NCI-H510A (cell line): ENCODE measurements at places on chromosomes 16 and 17.

- peak; percentile 6 for DNase-seq
Observed at GRCh38 chr17:39261286-39261685, 35.5 kb upstream of the STAC2 start.

DNA sequence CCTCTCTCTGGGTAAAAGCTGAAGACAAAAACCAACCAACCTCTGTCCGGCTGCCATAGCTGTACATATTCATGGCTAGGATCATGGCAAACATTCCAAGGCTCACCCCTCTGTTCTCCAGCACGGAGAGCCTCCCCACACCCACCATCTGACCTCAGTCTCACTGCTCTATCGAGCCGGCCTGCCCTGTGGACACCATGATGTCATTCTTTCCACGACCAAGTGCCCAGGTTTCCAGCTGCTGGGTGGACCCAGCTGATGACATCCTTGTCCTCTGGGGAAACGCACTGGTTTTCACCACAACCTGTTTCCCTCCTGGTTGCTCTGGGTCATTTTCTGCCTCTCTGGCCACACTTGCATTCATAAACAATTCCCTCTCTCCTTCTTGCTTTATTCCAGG lies 67.7 kb downstream of the NDEL1 start:
- no peak for DNase-seq

DNA sequence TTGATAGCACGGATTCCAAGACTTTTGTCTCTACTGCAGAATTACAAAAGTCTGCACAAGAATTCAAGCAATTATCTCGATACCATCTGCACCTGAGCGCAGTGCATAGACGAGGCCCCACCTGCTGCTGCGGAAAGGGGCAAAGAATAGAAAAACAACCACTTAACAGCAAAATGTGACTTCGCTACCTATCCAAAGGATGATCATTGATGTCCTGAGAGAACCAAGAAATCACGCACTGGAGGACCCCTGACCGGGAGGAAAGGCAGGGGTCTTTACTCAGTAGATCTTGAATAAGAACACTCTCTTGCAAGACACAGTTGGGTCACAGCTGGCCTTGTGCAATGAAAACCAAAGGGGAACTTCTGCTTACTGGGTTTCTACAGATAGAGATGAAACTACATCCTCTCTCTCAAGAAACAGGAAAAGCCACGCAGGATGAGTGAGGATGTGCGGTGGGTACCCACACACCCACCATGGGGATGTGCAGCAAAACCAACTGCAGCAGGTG lies 147.4 kb upstream of the RPH3AL start:
- no peak for DNase-seq

DNA sequence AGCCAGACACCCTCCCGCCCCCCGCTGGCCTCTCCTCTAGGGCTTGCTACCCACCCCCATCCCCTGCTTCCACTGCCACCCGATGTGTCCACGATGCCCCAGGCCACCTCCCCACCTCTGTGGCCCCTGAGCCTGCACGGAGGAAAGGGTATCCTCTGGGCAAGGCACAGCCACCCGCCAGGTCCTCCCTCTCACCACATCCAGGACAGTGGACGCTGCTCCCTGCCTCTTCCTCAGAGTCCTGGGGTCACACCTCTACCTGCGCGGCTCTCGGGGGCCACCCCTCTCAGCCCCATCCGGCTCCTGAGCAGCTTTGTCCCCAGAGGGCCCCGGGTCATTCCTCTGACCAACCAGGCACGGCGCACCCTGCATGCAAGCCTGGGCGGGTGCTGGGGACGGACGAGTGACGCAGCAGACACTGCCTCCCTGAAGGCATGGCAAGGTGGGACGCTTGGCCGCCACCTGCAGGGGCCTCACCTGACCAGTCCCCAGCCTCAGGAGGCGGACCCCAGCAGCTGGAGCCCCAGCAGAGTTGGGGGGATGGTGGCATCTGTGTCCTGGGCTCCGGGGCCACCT lies 24.8 kb downstream of the FLYWCH1 start:
- DNase-seq = no peak

DNA sequence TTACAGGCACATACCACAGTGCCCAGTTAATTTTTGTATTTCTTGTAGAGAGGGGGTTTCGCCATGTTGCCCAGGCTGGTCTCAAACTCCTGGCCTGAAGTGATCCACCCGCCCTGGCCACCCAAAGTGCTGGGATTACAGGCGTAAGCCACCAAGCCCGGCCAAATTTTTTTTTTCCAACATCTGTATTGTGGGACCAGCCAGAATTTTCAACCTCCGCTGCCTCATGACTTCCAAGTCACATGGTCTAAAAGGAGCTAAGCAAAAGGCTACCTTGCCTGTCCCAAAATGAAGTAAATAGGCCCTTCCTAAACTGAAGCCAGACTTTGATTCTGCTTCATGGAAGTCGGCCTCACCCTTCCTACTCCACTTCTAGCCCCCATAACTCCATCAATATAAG lies 4.2 kb upstream of the SPAG7 start:
- no peak for DNase-seq

DNA sequence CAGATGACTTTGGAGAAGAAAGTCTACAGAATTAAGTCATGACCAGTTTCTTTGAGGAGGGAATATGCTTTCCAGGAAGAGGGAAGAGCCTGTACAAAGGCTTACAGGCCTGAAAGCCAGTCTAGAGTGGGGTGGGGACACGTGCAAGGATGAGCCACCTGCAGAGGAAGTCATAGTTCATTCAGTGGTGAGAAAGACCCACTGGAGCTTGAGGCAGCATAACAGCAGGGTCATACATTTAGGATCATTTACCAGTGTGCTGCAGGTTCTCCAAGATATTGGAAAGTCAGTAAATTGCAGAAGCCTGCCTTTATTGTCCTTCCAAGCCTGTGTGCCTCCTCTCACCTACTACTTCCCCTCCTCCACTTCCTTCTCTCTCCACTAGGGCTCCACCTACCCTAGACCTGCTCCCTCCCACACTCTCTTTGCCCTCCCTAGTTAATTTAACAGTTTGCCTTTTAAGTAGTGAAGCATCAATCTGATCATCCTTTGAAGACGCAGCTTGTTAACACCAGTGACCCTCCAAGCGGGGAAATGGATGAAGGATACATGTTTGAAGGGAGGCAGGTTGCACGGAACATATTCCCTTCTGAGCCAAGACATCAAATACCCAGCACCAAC lies 40.2 kb downstream of the CDRT15 start:
- no peak for DNase-seq

- DNase-seq = peak; percentile 7
Observed at GRCh38 chr16:50372611-50373344, 4.0 kb upstream of the BRD7 start.

DNA sequence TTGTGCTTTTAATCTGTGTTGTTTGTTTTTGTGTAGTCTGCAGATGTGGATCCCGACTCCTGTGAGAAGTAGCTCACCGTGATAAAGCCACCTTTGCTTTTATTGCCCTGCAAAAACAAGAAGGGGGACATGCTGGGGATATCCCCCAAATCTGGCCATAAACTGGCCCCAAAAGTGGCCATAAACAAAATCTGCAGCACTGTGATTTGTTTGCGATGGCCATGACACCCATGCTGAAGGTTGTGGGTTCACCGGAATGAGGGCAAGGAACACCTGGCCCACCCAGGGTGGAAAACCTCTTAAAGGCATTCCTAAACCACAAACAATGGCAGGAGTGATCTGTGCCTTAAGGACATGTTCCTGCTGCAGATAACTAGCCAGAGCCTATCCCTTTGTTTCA lies 15.1 kb downstream of the AHSP start:
- no peak for DNase-seq

DNA sequence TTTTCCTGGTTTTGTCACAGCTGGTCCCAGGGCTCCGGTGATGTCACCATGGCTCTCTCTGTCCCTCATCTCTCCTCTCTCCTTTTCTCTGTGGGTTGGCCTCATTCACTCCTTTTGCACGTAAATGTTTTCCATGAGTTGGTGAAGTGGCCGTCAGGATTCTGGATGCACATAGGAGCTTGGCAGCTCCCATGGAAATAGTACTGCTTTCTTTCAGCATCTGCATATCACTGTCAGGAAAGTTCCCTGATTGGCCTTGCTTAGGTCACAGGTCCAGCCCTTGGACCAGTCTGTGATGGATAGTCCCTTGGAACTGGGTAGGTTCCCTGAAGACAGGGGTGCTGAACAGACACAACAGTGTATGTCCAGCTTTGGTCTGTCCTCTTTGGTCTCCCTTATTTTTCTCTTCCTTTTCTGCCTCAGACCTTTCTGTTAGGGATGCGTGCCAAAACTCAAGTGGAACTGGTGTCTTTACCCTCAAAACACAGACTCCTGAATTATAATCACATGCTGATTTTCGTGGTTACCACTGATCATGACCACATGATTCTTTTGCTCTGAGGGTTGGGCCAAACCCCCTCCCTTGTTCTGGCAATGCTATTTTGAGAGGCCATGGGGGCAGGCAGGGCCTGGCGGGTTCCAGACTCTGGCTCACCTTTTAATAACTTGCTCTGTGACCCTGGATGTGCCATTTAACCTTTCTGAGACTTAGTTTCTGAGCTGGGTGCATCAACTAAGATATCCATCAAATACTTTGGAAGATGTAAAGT lies 99.0 kb downstream of the MSI2 start:
- no peak for DNase-seq

DNA sequence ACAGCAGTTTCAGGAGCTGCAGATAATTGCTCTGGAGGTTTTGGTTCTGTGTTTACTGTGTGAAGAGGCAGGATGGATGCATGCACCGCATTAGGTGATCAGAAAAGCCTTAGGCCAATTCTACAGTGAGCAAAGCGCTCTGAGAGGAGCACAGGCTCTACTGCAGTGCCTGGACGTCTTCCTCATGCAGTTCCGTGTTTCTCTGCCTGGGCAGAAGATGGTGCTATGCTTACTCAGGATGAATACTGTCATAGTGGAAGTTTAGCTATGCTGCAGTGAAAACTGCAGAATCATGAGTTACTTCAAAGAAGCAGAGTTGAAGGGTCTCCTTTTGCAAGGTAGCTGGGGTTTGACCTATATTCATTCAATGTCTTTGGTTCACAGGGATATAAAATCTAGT lies 1012.4 kb downstream of the KCNJ18 start:
- DNase-seq = no peak

GRCh38 chr16:72502594-72503005 lies 330.6 kb upstream of the PMFBP1 start:
- DNase-seq = no peak

DNA sequence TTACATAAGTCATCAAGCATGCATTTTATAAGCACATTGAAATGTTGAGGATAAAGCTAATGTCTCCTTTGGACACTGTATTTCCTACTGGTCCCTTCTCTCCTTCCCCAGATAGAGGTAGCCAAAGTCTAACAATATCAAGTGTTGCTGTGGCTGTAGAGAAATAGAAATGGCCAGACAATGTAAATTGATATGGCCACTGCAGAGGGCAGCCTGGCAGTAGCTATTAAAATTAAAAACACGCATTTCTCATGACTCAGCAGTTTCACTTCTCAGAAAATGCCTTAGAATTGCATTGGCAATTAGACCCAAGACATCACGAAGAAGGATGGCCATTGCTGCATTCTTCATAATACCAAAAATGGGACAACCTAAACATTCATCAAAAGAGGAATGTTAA lies 46.8 kb upstream of the MRTFB start:
- DNase-seq = no peak

DNA sequence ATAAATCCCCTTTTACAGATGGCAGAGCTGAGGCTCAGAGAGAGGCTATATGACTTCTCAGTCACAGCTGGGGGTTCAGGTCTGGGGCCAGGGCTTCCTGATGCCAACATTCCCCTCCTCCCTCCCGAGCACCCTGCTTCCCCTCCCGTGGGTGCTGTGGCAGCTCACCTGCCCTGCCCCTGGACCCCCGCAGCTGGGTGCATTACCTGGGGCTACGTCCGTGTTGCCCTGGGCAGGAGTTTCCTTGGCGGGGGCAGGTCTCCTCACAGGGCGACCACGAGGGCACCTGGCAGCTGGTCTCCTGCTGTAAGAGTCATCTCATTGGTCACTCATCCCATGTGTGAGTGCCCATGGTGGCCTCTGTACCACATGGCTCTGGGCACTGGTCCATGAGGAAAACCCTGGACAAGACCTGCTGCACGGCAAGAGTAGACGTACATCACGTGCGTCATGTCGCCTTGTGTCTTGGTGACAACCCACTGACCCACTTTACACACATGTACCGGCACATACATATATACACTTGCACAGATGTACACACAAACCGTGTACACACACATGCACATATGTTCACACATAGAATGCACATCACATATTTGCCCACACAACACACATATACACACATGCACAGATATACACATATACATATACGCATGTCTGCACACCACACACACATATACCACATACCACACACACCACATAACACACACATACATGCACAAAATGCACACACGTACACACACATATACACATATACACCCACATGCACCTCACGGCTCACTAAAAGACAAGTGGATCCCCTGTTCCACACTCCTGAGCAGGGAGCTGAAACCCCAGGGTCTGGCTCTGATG lies 134.0 kb downstream of the FOXL1 start:
- DNase-seq = no peak

DNA sequence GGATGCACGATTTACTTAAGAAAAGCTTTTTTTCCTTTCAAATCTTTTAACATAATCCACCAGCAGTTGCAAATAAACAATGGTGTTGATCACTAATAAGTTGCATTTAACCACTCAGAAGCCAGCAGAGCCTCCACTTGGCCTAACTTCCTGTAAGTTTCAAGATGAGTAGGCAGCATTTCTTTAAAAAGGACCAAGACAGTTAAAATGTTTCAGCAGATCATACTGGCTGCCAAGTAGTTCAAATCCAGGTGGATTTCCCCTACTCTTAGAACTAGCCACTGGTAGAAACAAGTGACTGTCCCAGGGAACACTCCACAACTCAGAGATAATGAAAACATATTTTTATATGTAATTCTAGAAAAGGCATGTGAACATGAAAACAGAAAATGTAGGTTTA lies 17.0 kb upstream of the RFFL start:
- no peak for DNase-seq

GRCh38 chr17:57186226-57187019 lies 69.9 kb upstream of the MSI2 start:
- no peak for DNase-seq

DNA sequence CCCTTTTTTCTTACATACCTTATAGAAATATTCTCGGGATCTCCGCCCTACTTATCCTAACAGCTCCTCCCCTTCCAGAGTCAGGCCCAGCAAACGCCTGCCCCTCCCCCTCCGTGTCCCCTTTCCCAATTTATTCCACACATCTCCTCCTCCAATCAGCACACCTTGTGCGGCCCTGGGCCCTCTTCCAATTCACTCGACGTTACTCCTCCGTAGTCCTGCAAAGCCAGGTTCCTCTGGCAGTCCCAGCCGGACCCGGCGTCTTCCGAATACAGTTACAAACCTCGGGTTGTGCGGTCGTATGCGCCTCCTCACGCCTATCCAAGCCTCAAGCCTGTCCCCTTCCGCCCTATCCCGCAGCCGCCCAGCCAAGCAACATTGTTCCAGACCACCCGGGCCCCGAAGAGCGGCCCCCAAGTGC lies 677 bp downstream of the CBX1 start:
- DNase-seq = peak; percentile 75

- DNase-seq = no peak
Observed at GRCh38 chr17:7178973-7179316, 225 bp downstream of the ASGR1 start.

- DNase-seq = no peak
Observed at GRCh38 chr16:62940569-62940968, 904.3 kb upstream of the CDH8 start.
